Natural killer cell treated with Interleukin-12 subunit alpha and Interleukin-12 subunit beta and Interleukin-15 and Interleukin-18, amount 100 ng/mL, for 72 hours (primary cell): ENCODE measurements at places on chromosomes 5 and 9. TPM values are rescaled to one million over a fixed set of nuclear protein-coding genes. Genes with fewer than 3 reads are reported as not detected.
A peak's percentile ranks its signal among the peaks of the same experiment; 100 is the strongest.

- DNase-seq: no peak
Measured at GRCh38 chr5:175734501-175734900, 76.6 kb downstream of the HRH2 start.

DNA sequence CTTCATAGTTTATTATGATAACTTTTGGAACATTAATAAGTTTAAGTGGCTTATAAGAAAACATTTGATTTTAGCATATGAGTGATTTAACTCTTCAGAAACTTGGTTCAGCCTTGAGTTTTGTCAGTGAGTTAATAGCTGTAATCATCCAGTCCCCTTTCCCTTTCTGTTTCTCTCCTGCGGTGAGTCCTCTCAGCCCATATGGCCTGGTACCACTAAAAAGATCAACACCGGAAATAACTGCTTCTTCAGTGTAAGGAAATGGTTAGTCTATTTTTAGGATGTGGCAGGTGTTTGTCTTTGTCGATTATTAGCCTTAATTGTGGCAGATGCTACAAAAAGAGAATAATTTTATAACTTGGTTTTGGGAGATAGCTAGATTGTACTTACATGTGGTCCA is 120.2 kb upstream of the GRHPR start:
- peak; percentile 61 for DNase-seq

- DNase-seq: no peak
Measured at GRCh38 chr9:7095058-7095457, 337.3 kb downstream of the KDM4C start.

DNA sequence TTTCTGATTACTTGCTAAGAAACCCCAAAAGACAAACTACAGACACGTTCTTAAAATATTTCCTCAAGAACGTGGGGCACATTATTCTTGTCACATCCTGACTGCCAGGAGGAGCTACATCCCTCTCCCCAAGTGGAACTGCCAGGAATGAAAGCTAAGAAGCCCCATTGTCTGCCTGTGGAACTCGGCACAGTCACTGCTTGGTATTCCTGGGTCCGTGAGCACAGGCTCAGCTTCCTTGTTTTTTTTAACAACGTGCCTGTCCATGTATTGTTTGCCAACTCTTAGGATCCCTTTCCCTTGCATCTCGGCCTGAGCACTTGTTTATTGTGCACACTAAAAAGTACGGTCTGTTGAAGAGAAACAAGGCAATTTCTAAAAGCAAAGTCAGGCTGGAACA is 47.0 kb upstream of the SELENOP start:
- no peak for DNase-seq

GRCh38 chr5:127133071-127133470 is 59.8 kb upstream of the C5orf63 start:
- no peak for DNase-seq

GRCh38 chr9:92004045-92004392 is 54.0 kb upstream of the ROR2 start:
- no peak for DNase-seq

DNA sequence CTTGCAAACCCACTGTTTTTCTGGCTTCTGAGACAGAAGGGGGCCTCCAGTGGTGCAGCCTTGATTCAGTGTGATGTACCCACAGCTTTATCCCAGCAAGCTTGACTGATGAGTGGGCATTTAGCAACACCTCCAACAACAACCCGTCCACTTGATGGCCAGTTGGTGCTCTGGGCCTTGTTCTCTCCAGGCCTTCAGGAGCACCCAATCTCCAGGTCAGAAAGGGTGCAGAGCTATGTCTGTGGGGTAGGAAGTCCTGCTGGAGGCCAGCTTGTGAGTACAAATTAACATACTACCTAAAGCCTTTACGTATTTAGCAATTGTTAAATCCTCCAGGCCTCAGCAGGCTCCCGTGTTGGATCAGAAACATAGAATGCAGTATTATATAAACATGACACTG is 10.1 kb upstream of the TRIM52 start:
- DNase-seq: no peak

- DNase-seq: no peak
Measured at GRCh38 chr9:21172156-21172555, 5.7 kb upstream of the IFNA21 start.

- no peak for DNase-seq
Measured at GRCh38 chr9:2459756-2460155, 161.8 kb upstream of the VLDLR start.

- no peak for DNase-seq
Measured at GRCh38 chr9:101711330-101711941, 27.0 kb downstream of the GRIN3A start.

ATP10B gene
- total RNA-seq: not detected

SCGB3A1 gene
- total RNA-seq: not detected

OLFML2A gene
- not detected for total RNA-seq
